Activated T-cell treated with anti-CD3 and anti-CD28 coated beads for 4 hours (primary cell): ENCODE measurements at places on chromosomes 13 and 19.
A peak's percentile ranks its signal among the peaks of the same experiment; 100 is the strongest.

GRCh38 chr19:35114353-35115176, 1.1 kb upstream of the FXYD3 start:
- DNase-seq: peak; percentile 58

DNA sequence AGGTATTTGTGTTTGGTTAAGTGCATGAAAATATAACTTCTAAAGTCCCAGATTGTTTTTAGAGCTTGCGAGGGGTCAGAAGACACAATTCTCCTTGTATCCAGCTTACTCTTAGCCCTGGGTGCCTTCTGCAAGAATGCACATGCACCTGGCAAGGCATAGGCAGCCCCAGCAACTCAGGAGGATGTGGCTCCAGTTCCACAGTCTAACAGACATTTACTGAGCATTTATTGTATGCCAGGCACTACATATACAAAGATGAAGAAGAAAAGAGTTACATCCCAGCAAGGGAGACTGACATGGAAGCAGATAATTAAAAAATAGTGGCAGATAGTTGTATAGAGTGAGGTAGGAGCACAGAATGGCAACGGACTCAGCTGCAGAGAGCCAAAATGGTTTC, 101.1 kb upstream of the FRY start:
- no peak for DNase-seq

DNA sequence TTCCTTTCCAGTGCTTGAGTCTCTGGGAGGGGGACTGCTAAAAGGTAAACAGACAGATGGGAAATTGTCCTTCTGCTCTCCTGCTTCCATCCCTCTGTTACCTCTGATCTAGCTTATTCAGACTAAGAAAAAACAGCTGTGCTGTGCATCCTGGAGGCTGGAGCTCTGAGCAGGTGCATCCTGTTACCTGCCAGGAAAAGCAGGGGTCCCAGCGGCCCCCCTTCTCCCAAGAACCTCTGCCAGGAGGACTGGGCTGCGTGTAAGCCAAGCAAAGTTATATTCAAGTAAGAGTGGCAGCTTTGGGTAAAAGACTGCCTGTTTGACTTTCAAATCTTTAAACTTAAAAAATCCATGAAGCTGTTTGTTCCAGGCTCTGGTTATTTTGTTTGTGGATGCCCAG, 75.1 kb downstream of the C13orf42 start:
- no peak for DNase-seq

DNA sequence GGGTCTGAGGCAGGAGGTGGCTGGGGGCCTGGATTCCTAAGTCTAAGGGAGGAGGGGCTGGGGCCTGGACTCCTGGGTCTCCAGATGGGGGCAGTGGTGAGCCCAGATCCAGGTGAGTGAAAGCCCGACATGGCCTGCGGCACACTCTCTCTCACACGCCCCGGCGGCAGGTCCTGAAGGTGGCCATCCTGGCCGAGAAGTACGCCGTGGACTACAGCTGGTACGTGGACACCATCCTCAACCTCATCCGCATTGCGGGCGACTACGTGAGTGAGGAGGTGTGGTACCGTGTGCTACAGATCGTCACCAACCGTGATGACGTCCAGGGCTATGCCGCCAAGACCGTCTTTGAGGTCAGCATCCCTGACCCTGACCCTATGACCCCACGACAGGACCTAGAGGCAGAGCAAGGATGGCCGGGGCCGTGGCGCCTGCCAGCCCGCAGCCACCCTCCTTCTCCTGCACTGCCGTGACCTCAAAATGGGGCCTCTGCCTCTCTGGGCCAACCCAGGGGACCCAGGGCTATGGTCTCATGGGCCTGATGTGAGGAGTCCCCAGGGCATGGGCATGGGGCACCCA, 13.2 kb downstream of the FUZ start:
- no peak for DNase-seq

- DNase-seq: no peak
Observed at GRCh38 chr13:109254274-109254673, 532.1 kb downstream of the IRS2 start.

- no peak for DNase-seq
Observed at GRCh38 chr13:63680704-63681103, 2265.1 kb upstream of the PCDH20 start.

DNA sequence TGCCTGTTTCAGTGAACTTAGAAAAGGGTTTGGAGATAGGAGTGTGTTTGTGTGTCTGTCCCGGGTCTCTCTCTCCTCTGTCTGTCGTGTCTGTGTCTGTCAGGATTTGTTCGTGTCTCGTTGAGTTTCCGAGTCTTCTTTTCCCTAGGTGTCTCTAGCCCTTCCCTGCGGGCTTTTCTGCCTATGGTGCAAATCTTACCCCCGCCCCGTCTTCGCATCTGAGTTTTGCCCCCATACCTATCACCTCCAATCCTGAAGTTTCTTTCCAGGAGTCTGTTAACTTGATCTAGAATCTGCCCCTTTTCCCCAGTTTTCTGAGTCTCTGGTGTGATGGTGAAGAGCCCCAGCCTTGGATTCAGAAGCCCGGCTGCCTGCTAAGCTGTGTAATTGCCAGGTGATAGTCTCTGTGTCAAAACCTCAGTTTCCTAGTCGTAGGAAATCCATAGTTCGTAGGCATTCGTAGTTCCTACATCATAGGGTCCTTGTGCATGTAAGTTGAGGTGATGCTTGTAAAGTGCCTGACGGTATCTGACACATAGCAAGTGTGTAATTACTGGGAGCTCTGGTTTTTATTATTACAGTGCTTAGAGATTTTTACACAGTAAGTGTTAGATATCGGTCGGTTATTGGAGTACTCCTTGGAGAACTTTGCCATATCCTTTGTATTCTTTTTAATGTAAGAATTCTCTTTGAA, 782 bp downstream of the EPN1 start:
- DNase-seq: no peak

DNA sequence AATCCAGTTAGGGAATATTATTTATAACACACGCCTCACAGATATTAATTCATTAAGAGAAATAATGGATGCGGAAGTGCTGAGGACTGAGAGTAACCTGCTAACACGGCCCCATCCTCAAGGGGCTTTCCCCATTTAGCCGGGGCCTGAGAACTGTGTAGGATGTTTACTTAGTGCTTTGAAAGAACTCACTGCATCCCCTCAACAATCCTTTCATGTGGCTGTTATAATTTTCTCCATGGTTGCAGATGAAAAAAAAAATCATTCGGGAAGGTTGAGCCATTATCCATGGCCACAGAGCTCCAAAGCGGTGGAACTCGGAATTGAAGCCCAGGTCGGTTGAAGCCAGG, 98.2 kb downstream of the ING1 start:
- DNase-seq: no peak

GRCh38 chr13:109919715-109920375, 133.5 kb upstream of the IRS2 start:
- no peak for DNase-seq

DNA sequence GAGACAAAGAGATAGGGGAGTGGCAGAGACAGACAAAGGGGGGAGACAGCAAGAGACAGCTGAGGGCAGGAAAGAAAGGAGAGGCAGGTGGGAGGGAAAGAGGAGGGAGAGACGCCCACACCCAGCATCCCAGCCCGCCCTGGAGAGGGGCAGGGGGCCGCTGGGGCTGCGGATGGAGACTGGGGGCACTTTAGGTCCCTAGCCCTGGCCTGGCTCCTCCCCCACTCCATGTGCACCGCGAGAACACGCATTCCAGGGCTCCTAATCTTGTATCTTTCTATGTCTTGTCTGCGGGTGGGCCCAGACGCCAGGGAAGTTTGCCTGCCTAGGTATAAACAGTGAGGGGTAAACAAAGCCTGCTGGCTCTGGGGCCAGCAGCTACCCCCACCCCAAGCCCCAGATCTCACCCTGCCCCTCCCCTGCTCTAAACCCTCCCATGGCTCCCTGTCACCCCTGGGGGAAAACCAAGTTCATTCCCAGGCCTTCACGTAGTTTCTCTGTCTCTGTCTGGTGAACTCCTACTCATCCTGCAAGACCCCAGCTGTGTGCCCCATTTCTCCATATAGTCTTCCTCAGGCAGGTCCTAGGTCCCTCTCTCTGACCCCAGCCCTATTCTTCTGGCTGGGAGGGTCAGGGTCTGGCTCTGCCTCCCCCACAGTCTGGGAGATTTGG, 5.7 kb downstream of the TLE5 start:
- no peak for DNase-seq

DNA sequence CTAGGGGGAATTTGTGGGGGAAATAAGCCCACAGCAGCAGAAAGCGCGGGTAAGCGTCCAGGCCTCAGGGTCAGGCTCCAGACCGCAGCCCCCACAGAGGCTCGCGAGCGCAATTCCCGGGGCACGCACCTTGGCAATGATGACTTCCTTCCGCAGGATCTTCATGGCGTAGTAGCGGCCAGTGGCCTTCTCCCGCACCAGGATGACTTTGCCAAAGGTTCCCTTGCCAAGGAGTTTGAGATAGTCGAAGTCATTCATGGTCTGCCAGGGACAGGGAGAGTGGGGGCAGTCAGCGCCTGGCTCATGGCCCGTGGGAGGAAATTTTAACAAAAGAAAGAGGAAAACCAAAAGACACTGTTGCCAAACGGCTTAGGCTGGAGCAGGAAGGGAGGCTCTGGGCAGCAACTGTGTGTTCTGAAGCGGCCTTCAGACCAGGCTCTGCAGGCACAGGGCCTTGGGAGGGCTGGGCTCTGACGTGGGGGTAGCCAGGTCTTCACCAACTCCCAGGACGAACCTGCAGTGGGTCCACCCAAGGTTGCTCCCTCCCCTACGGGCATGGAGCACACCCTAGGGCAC, 15.4 kb upstream of the CCNP start:
- no peak for DNase-seq

GRCh38 chr19:33406521-33407139, 33.1 kb downstream of the CEBPG start:
- peak; percentile 70 for DNase-seq

DNA sequence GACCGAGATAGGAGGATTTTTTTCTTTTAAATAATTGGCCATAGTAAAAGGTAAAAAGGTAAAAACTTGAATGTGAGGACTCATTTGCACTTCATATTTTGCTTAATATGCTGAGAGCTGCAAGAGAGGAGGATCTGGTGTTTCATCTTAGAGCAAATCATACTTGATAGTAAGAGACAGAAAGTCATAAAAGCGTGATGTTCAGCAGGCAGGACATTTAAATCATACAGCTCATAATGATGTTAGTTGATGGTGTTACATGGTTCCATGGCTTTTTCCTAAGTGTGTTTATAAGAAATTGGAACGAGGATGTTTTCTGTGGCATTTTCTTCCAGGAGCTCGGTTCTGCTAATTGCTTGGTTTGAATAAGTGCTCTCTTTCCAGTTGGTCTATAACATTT, 16.3 kb downstream of the ATP11A start:
- no peak for DNase-seq

DNA sequence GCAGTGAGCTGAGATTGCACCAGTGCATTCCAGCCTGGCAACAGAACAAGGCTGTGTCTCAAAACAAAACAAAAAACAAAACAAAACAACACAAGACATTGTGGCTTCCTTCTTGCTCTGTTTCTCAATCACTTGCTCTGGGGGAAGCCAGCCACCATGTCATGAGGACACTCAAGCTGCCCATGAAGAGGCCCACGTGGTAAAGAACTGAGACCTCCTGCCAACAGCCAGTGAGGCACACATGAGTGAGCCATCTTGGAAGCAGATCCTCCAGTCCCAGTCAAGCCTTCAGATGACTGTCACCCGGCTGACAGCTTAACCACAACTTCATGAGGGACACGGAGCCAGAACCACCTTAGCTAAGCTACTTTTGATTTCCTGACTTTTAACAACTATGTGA, 25.2 kb downstream of the CPT1C start:
- no peak for DNase-seq

DNA sequence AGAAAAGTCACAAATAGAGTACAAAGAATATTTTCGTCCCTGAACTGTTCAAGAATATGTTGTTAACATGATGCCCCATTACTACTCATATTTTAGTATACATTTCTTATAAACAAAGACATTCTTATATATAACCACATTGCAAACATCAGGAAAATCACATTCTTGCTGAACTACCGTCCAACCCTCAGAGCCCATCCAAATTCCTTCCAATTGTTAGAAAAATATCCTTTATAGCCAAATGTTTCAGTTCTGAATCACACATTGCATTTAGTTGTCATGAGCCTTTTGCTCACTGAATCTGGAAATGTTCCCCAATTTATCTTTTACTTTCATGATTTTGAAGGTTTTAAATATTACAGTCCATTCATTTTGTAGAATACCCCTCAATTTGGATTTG, 467.8 kb upstream of the ARGLU1 start:
- DNase-seq: no peak

GRCh38 chr19:21130097-21130775, 11.6 kb upstream of the ZNF431 start:
- no peak for DNase-seq

GRCh38 chr13:100724568-100724967, 50.0 kb upstream of the TMTC4 start:
- no peak for DNase-seq

GRCh38 chr13:23384111-23384510, 49.4 kb downstream of the SACS start:
- DNase-seq: no peak

DNA sequence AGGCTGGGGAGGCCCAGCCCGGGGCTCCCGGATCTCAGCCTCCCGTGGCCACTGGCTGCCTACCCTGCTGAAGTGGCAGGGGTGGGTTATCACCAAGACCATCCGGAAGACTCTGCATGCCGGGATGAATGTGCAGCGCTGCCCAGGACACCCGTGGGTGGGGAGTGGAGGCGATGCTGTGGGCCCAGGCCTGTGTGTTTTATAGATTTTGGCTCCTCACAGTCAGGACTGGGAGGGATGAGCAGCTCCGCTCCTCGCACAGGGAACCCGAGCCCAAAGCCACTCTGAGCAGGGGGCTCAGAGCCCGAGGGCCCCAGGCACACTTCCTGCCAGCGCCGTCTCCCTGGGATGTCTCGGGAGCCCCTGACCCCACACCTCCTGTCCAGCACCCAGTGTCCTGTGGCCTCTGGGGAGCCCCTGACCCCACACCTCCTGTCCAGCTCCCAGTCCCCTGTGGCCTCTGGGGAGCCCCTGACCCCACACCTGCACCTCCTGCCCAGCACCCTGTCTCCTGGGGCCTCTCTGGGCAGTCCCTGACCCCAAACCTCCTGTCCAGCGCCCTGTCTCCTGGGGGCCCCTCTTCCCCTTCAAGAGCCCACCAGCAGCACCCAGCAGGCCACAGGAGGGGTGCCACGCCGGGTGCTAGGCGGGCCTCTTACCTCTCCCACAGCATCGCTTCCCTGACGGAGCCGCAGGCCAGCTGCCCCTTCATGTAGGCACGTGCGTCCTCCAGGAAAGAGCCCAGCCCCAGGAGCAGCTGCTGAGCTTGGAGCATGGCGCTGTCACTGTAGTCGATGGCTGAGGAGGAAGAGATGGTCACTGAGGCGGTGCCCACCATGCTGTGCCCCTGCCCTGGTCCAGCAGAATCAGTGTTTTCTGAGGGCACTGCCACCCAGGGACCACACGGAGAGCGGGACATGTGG, 31.4 kb downstream of the NAXD start:
- no peak for DNase-seq

GRCh38 chr13:109537584-109537983, 248.8 kb downstream of the IRS2 start:
- DNase-seq: no peak
